ENCODE measurements at places on chromosomes 12 and 14. TPM values are rescaled to one million over a fixed set of nuclear protein-coding genes. Genes with fewer than 3 reads are reported as not detected.

DNA sequence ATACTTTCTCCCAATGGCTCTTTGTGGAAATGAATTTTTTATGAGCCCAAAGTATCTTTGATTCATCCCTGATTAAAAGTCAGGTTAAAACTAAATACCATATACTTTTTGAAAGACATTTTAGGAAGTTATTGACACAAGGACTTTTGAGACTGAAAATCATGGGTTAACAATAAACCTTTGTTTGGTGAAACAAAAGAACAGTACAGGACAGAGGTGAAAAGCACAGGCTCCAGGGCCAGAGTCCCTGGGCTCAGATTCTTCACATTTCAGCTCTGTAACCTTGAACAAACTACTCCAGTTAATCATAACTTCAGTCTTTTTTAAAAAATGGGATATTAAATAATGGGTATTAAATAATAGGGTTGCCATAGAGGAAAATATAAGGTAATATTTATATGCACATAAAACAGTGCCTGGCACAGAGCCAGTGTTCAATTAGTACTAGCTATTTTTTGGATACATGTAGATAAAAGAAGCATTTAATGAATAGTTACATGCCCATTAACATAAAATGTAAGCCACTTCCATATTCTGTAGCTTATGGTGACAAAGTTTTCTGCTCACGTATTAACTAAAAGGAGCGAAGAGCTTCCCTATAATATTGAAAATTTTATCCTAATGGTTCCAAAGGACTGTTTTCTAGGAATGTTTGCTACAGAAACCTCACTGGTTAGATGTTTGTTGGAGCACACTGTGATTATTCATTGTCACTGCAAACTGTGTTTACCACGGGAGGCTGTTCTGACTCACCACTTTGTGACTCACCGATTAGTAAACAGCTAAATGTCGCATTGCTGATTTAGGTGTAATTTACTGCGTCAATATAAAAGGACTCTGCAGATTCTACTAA lies 255.4 kb downstream of the DAD1 start:
- DNase-seq, result no peak

The VRTN gene
- total RNA-seq, result not detected

GRCh38 chr12:105721051-105721825 lies 390.7 kb downstream of the C12orf75 start:
- no peak for DNase-seq

GRCh38 chr12:127771546-127771945 lies 495.4 kb upstream of the TMEM132C start:
- DNase-seq, result no peak

DNA sequence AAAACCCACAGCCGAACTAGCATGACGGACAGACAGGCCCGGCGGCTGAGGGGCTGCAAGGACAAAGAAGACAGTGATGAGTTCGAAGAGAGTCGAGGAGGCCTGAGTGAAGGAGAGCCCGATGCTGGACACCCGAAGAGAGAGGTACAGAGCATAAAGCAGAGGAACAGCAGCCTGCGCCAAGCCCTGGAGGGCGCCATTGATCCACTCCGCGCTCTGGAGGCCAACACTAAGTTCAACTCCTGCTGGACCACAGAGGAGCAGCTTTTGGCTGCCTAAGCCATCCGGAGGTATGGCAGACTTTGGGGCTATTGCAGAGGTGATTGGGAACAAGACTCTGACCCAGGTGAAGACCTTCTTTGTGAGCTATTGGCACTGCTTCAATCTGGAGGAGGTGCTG lies 7.8 kb upstream of the PLXNC1 start:
- DNase-seq, result peak; percentile 63

DNA sequence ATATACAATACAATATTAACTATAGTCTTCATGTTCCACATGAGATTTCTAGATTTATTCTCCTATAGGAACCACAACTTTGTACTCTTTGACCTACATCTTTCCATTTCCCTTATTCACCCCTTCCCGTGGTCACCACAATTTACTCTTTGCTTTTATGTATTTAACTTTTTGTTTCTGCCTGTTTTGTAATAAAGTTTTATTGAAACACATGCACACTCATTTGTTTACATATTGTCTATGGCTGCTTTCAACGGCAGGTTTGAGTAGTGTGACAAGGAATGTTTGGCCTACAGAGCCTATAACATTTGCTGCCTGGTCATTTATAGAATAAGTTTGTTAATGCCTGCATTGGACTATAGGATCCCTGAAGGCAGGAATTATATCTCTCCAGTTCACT lies 231.1 kb downstream of the CRADD start:
- DNase-seq, result no peak

DNA sequence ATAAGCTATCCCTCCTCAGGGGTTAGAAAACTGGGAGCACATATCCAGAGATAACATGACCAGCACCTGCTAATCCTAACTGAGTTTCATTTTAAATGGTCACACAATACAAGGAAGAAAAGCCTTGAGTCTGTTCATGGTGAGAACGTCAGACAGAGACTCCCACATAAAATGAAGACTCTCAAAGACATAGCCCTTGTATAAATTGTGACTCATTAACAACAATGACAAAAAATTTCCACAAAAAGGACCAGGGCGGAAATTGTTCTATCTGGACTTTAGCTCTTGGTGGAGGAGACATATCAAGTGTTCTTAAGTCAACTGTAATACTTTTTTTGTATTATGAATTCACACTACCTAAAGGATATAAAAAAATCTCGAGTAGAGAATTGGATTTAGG lies 313.7 kb upstream of the DCN start:
- DNase-seq, result no peak

GRCh38 chr12:98780261-98780660 lies 135.2 kb downstream of the APAF1 start:
- no peak for DNase-seq

GRCh38 chr12:14961466-14962152 lies at the start of gene ARHGDIB:
ARHGDIB (minus strand) TSS chr12:14961601; CDS start chr12:14950712, 10,889 bp downstream.
- peak; percentile 45 for DNase-seq

The FOS gene
- 65.9 TPM for total RNA-seq

The RIPK3 gene
- total RNA-seq, result 11.8 TPM

The KRT75 gene
- not detected for total RNA-seq

- no peak for DNase-seq
Observed at GRCh38 chr12:88546853-88547252, 33.4 kb downstream of the KITLG start.

GRCh38 chr14:104968541-104969401 lies 9.4 kb downstream of the AHNAK2 start:
- DNase-seq, result no peak

The SLC22A17 gene
- total RNA-seq, result 7.4 TPM

DNA sequence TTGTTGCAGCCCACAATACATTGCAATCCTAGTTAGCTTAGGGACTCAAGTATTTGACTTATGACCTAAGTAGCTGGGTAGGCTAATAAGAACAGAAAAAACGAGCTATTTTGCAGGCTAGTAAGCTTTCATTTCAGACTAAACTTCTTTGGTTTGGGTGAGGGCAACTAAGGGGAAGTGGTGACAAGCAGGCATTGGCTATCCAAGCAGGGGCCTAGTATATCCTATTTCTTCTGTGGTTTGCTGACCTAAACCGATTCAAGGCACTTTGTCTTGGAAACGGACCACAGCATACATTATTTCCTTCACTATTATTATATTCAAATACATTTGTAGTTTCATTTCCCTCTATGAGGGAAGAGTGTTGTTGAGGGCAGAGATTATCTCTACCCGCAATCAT lies 21.6 kb upstream of the SLC5A8 start:
- DNase-seq, result no peak

DNA sequence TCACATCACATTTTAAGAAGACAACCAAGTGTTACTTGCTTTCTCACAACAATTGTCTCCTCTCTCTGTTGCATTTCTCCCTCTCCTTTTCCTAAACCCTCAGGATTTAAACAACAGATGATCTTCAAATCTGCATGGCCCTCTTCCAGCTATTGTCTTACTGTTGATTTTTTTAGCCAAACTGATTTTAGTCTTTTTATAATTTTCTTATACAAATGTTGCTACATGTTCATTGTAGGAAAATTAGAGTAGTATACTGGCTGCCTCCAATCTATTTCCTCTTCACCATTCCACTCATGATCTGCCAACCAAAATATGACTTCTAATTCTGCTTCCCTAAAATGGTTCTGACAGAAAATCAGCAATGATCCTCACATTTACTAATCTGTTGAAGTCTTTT lies 1.4 kb upstream of the KERA start:
- no peak for DNase-seq

GRCh38 chr14:51811706-51812105 lies 48.7 kb upstream of the GNG2 start:
- DNase-seq, result no peak

The SOAT2 gene
- 0.59 TPM for total RNA-seq

The SIX1 gene
- total RNA-seq, result not detected

DNA sequence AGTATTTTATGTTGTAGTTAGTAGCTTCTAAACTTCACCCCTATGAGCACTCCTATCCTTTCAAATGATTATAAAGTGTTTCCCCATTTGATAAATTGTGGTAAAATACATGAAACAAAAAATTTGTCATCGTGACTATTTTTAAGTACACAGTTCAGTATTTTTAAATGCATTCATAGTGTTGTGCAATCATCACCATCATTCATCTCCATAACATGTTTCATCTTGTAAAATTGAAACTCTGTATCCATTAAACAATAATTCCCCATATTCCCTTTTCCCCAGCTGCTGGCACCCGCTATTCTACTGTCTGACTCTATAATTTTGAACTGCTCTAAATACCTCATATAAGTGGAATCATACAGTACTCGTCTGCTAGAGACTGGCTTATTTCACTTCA lies 52.5 kb downstream of the ATP23 start:
- DNase-seq, result no peak

The CLEC9A gene
- total RNA-seq, result not detected

- no peak for DNase-seq
Observed at GRCh38 chr12:25494926-25495325, 58.2 kb downstream of the LMNTD1 start.

DNA sequence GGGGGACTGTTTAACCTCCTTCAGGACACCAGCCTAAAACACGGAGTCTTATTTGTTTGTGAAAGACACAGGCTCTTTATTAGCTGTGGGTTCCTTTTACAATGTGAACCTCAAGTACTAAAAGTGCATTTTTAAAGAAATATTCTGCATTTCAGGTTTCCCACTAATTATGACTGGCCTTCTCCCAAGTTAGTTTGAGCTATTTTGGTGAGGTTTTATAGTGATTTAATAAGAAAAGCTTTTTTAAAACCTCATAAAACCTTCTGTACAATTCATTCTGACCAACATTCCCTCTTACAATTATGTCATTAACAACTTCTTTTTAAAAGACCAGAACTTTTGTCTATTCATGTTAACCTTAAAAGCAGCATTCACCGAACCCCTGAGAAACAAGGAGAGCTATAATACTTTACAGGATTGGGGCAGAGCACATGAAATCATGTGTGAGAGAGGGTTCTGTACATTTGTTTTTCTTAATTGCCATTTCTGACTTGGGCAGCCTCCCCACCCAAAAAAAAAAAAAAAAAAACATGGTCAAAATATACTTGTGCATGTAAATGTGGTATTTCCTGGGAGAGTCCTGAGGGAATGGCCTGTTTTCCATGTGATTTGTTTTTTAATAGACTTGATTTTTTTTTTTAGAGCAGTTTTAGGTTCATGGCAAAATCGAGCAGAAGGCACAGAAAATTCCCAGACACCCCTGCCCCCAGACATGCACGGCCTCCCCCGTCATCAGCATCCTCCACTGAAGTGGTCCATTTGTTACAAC lies 169.5 kb downstream of the CHST11 start:
- no peak for DNase-seq

- DNase-seq, result no peak
Observed at GRCh38 chr12:109885616-109886015, 5.3 kb upstream of the GLTP start.

- DNase-seq, result no peak
Observed at GRCh38 chr12:57161491-57161890, 14.1 kb upstream of the LRP1-AS start.

The HSPB8 gene
- not detected for total RNA-seq

DNA sequence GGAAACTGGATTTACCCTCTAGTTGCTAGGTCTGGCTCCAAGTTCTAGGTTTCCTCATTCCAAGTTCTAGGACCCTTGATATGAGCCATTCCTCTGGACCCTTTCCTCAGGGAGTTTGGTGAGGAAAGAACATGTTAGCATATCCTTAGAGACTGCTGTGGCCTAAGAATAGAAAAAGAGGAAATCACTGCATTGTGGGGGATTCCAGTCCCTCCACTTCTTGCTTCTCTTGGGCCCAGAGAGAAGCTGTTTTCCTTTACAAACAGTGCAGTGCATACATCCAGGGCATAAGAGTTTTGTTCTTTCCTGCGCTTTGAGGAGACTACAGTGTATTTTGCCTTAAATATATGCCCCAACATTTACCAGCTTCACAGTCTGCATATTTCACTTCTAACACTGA lies 59.0 kb downstream of the LLPH start:
- DNase-seq, result no peak

GRCh38 chr12:113461666-113462065 lies 10.0 kb downstream of the LHX5 start:
- no peak for DNase-seq

The MNAT1 gene
- total RNA-seq, result 38.0 TPM

DNA sequence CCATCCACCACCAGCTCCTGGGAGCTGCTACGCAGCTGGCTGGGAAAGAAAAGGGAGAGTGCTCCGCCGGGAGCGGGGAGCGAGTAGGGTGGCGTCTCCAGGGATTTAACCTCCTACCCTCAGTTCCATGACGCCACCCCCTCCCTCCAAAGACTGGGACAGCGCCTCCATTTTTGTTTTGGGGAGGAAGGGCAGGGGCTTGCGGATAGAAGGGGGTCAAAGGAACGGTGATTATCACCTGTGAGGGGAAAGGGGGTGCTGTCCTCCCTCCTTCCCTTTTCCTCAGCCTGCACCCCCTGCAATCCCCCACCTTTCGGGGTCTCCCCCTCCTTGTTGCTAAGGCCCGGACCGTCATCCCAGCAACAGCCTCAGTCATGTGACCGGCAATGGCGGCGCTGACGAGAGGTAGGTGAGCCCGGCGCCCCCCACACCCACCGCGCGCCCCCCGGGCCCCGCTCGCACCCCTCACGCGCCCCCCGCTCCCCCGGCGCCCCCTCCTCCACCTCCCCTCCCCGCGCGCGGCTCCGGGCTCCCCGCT lies at the start of gene DTX3:
TSS of gene DTX3 (plus strand) at position 371 of the 538 bp plus-strand sequence. CDS start 1,694 bp downstream, outside the sequence.
- DNase-seq, result peak; percentile 51

The CCDC177 gene
- total RNA-seq, result not detected

- no peak for DNase-seq
Observed at GRCh38 chr12:42421844-42422779, 96.1 kb downstream of the PPHLN1 start.
